ENCODE measurements at places on chromosomes 7 and 10.

- DNase-seq, result no peak
These were observed 54.1 kb downstream of the KCND2 start for GRCh38 chr7:120327054-120327453.

- DNase-seq, result no peak
These were observed 228.5 kb downstream of the SLC25A13 start for GRCh38 chr7:96093435-96093834.

- no peak for DNase-seq
These were observed 248.1 kb downstream of the PLXNA4 start for GRCh38 chr7:132328047-132328620.

GRCh38 chr10:95290461-95291364 lies at the start of gene PDLIM1:
PDLIM1 (minus strand) TSS chr10:95291003; CDS start chr10:95290915, 88 bp downstream.
- no peak for DNase-seq

DNA sequence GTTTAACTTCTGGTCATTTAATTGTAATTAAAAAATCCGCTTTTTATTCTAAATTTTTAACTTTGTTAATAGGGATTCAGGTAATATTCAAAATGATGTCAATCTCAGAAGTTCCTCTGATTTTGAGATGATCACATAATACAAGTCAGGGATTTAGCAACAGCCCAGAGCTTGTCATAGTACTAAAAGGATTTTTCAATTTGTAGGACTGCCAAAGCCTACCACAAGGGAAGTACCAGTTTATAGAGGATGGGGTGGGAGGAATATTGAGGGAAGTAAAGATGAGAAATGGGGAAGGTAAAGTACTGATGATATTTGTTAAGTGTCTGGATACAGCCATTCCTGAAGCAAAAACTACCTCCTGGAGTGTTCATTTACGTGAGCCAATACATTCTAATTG lies 278.2 kb upstream of the TEX47 start:
- no peak for DNase-seq

DNA sequence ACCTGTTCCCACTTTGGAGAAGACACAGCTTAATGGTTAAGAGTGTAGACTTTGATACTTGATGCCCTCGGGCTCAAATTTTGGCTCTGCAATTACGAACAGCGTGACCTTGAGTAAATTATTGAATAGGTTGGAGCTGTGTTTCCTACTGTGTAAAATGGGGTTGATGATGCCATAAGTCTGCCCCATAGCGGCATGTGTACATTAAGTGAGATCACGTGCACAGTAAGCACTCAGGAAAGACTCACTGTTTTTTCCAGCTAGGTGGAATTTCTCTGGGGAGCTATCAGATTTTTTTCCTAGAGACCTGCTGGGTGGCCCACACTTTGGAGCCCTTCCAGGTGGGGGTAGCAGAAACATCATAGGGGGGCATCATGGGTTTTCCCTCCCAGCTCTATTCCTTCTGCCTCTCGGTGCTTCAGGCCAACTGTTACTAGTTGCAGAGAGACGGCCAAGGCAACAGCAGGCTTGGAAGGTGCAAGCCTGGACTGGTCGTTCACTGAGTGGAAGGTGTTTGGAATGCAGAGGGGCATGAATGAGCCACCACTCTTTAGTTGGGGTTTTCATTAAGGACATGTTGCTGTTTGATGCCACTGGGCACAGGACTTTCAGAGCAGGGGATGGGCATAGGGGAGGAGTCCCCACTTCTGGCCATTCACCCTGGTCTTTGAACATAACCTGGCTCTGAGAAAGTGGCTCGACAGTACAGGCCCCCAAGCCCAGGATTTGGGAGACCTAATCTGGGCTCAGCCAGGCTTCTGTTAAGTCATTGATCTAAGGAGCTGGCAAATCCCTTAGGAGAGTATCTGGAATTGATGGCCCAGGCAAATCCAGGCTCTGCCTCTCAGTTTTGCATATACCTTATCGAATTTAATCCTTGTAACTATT lies 64.0 kb downstream of the SYPL1 start:
- DNase-seq, result no peak

- no peak for DNase-seq
These were observed 96.3 kb upstream of the DDC start for GRCh38 chr7:50661345-50662040.

GRCh38 chr10:133198206-133198605 lies 31.8 kb upstream of the UTF1 start:
- DNase-seq, result no peak

DNA sequence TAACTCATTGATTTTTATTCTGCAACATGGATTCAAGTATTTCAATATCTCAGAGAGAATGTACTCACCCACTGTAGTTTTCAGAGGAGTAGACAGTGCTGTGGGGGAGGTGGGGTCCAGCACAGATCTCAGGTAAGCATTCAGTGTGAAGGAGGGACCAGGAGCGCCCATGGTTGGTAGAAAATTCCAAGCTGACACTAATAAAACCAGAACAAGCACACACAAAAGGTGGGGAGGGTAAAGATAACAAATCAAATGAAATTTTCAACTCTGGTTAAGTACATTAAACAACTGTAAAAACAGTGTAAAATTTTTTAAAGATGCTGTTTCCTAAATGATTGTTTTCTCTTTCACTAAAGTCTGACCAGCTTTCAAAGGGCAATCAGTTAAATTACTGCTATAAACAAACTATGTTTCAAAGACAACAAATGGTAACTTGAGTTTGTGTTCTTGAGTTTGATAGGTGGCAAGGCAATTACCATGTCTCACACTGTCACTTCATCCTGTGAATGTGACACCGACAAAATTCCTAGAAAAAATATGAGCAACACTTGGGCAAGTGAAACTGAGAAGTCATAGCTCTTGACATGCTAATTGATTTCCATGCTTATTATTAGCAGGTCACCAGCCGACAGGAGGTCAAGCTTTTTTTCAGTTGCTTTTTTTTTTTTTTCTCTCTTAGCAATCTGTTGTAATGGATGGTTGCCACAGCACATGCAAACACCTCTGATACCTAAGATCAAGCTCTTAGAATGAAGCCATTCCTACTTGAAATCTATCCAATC lies 205.8 kb upstream of the SLC26A5 start:
- DNase-seq, result no peak

DNA sequence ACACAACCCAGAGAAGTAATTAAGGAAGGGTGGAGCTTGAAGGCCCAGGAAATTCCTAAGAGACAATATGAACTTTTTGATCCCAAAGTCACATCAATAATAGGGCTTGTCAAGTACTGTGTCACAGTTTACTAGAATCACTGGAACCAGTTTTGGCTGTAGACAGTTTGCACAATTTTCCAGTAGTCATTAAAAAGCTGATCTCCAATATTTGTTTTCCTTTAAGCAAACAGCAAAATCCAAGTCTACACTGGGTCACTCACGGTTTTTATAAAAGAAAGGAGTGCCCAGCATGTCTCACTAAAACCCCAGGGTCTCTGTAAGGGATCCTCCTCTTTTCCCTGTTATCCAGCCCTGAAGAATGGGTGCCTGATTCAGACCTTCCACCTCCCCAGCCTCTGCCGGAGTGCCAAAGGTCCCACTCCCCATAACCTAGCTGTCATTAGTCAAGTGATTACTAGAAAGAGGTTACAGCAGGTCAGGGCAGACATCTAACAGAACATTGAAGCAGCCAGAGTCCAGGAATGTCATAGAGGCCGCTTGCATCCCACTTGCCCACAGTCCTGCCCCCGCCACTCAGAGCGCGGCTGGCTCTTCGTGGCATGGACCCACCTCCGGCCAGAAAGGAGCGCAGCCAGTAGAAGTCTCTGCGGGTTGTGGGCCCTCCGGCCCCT lies 552 bp downstream of the SLC25A16 start:
- no peak for DNase-seq

DNA sequence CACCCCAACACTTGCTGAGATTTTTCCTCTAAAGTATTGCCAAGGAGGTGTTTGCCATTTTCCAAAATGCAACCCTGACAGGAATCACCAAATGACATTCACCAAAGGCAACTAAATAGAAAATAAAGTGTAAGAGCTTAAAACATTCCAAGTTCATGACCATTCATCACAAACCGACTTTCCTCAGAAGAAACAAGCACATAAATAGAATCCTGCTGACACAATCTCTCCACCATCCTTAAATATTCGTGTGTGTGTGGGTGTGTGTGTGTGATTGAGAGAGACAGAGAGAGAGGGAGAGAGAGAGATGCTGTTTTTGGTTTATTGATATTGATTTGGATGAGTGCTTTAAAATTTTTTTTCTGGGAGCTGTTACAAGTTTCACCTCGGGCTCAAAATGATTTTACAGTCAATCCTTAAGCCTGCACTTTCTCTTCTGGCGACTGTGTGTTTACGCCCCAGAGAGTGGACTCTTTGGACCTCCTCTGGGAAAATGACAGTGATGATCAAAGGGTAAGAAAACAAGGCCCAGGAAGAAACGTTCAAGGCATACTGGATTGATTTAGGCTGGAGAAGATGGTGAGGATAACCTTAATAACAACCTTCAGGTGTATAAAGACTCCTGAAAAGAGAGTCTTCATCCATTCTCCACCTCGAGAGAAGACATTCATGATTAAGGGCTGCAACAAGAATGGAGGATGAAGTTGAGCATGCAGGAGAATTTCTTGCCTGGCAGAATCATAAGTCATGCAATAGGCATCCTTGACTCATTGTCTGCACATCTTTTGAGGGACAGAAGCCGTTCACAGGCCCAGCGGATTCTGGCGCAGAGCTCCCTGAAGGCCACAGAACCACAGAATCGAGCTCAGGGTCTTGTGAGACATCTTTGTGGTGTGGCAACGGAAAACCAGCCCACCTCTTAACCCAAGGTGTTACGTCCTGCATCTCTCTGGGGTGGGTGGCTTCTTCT lies 104.4 kb upstream of the FGFR2 start:
- DNase-seq, result no peak

DNA sequence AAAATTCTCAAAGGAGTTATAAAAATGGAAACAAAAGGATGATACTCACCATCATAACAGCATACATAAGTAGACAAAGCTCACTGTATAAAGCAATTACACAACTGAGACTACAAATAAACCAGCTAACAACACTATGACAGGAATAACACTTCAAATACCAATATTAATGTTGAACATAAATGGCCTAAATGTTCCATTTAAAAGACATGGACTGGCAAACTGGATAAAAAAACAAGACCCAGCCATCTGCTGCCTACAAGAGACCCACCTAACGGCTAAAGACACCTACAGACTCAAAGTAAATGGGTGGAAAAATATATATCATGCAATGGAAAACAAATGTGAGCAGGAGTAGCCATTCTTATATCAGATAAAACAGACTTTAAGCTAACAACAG lies 69.2 kb upstream of the DDC start:
- no peak for DNase-seq

- no peak for DNase-seq
These were observed 30.2 kb upstream of the FRMD4A start for GRCh38 chr10:14360961-14361360.
